HT1080 (cell line): ENCODE measurements at places on chromosomes 2 and 18. TPM values are rescaled to one million over a fixed set of nuclear protein-coding genes. Genes with fewer than 3 reads are reported as not detected.

DNA sequence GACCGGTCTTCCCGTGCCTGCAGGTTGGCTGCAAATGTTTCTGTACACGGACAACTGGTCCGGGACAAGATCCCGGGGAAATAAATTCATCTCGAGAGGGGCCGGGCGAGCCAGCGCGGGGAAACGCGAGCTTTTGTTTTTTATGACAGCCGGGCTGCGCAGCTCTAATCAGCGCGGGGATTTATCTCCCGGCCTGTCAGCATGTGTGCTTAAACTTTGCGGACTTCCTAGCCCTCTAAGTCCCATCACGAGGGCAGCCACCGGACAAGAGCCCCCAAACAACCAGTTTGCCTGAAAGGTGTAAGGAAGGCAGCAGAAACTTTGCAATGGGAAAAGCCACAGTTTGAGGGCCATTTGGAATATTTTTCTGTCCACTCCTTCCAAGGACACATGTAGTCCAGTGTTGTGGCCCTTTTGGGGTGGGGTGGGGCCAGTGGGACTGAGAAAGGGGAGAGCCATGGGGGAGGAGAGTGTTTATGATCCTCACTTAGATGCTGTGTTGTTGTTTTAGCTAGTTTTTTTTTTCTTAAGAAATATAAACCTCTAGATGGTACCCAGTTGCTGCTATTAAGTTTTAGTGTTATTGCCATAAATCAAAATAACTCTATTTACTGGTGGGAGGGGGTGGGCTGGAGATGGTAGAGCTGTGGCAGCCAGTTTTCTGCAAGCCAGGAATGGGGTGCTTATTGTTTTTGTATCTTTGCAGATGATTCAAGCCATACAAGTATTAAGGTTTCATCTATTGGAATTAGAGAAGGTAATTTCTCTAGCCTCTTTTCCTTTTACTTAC is 6.0 kb downstream of the MEIS1 start:
- no peak for DNase-seq

DNA sequence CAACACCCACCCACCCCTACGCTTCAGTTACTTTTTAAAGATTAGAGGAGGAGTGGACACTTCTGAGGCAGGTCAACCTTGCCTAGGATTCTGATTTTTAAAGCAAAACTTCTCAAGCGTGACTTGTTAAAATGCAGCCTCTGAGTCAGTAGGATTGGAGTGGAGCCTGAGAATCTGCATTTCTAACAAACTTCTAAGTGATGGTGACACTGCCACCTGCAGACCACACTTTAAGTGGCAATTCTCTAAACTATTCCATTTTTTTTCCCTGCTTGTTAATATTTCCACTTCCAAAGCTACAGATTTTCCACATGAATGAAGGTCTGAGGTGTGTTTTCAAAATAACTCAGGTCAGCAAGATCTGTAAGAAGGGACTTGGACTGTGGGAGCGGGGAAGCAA is 171.1 kb upstream of the CCDC150 start:
- DNase-seq = peak; percentile 12

DNA sequence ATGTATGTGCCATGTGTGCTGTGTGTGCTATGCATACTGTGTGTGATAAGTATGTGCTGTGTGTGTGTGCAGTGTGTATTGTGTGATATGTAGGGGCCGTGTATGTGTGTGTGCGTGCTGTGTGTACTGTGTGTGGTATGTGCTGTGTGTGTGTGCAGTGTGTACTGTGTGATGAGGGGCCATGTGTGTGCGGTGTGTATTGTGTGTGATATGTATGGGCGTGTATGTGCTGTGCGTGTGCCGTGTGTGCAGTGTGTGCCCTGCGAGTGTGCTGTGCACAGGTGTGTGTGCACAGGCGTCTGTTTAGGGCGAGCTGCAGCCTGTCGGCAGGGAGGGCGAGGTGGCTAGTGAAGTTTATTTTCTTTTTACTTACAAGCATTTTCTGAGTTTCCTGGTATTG is 16.1 kb downstream of the SNORC start:
- DNase-seq = no peak

Gene CCDC85A
- total RNA-seq = 0.19 TPM in 1 of 2 replicates, not detected in the other

DNA sequence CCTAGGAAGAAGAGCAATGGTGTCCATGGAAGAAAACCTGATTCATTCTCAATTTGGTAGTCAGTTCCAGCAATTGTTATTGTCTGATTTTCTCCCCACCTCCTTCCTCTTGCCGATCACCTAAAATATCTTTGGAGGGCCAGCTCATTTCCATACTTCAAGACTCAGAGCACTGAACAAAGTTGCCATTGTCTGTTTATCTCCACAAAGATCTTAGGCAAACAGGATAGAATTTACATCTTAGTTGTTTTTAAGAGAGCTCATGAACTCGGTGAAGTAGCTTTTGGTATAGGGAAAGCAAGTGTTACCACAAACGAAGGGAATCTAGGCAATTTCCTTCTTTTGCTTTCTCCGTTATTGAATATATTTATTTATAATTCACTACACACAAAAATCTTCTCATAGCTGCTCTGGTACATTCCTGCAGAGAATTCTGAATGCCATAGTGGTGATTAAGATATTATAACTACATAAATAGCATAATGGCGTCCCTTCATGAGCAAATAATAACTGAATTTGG is 41.5 kb upstream of the CHST9 start:
- peak; percentile 36 for DNase-seq

DNA sequence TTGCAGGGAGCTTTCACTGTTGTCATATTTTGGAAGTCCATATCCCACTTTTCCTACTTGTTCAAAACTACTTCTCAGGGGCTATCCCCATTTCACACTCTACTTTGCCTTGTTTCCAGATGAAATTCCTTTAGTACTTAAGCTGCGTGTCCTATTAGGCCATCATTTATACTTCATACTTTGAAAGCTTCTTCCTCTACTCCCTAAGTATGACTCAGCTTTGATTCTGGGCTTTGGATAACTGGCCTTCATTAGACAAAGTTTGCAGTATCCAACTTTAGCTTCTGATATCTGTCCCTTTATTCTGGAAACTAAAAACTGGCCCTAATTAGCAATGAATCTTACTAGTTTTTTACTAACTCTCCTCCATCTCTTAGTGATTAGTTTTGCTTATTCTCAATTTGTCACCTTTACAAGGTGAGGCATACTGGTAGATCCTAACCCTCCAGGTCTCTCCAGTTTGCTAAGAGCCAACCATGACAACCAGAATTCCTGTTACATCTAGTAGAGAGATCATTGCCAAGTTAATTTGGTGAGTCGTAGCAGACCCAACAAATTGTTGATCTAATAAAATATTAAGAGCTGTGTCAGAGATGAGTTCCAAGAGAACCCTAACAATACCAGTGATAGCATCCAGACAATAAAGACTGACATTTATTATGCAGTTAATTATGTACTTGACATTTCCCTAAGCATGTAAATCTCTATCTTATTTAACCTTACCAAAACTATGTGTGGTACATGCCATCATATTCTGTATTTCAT is 31.2 kb upstream of the ITGAV start:
- DNase-seq = no peak

DNA sequence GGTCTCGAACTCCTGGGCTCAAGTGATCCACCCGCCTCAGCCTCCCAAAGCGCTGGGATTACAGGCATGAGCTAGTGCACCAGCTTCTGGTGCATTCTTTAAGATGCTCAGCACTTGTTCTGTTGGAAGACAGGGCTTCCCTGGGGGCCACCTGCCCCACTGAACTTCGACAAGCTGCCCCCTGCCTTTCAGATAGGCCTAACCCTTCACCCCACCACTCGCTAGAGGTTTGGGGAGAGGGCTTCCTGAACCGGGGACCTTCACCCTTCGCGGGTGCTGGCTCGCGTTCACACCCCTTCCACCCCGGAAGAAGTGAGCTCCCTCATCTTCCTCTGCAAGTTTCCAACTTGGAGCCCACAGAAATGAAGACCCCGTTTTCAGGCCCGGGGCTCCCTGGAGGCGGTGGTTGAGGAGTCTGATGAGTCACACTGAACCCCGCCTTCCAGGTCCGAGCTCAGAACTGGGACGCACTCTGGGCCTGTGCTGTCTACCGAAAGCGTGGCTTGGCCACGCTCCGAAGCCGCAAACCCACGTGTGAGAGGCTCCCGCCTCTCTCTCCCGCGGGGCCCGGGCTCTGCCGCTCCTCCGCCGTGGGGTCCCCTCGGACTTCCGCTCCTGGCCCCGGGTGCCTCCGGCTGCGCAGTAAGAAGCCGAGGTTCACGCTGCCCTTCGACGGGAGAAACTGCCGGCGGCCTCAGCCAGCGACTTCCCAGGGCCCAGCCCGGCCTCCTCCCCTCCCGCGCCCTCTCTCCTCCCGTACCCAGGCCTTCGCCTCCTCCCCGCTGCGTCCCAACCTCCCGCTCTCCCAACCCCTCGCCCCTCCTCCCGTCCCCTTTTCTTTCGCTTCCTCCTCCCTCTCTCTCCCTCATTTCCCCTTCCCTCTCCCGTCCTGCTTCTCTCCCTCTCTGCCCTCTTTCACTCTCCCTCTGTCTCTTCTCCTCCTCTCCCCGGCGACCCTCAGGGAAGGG is 47.5 kb upstream of the SP3 start:
- no peak for DNase-seq

DNA sequence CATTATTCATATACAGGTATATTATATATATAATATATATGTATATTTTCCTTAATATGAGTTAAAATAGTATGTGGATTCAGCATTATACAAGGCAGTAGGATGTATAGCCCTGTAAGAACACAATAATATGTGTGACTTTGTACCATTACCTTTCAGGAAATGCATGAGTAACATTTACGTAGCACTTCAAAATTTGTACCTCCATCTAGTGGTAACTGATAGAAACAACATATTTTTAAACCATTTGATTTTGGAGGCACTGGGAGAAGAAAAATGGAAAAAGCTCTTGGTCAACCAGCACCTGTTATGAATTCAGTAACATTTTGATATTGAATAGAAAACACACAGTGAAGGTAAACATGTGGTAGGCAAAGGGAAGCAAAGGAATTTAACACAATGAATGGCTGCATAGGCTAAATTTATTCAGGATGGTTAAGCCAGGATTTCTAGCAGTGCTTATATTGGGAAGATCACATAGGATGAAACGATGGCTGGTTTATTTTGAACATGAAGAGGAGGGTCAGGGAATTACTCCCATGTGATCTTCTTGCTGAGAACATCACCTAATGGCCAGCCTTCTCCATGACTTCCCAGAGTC is 565.5 kb downstream of the CCDC85A start:
- peak; percentile 32 for DNase-seq

GRCh38 chr2:118242216-118242615 is 153.9 kb downstream of the INSIG2 start:
- peak; percentile 93 for DNase-seq

DNA sequence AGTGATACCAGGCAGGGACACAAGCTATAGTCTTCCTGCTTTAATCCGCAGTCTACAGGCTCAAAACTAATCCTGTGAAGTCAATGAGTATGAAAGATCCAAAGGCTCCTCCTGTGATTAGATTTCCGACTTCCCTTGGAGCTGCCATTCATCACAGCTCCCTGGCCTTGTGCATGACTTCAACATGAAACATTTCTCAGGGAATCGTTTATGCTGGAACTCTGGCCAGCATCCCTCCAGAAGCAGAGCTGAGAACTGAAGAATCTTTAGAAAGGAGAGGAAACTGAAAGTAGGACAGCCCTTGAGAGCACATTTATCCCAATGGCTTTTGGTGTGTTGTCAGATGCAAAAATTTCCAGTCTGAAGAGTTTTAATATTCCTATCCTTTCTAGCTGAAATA is 84.3 kb upstream of the SESTD1 start:
- DNase-seq = no peak

Gene PXDN
- 0.40 and 0.88 TPM in 2 replicates for total RNA-seq

Gene KYNU
- 0.47 and 1.0 TPM in 2 replicates for total RNA-seq

Gene ATF2
- 23.6 and 29.8 TPM in 2 replicates for total RNA-seq

GRCh38 chr2:7902251-7902765 is 779.5 kb upstream of the ID2 start:
- DNase-seq = no peak

- DNase-seq = no peak
These were observed 86.3 kb downstream of the EPB41L3 start for GRCh38 chr18:5457462-5457957.

- no peak for DNase-seq
These were observed 195.9 kb upstream of the HS6ST1 start for GRCh38 chr2:128514555-128514955.

DNA sequence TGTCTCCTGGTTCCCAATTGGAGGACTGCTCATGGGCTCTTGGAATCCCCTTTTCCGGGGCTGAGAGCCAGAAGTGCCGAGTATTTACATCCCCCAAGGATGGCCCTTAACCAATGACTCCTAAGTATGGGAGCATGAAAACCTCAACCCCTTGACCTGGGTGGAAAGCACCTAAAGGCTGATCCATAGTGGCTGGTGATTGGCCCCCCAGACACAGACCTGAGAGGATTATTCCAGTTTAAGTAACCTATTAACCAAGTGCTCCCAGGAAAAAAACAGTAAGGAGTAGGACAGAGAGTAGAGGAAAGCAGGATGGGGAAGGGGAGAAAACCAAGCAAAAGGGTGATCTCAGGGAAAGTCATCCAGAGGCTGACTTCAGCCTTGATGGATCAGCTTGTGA is 206.1 kb upstream of the RND3 start:
- DNase-seq = no peak

Gene LIMS2
- 0.26 and 0.47 TPM in 2 replicates for total RNA-seq

Gene FAM98A
- total RNA-seq = 25.7 and 38.0 TPM in 2 replicates

DNA sequence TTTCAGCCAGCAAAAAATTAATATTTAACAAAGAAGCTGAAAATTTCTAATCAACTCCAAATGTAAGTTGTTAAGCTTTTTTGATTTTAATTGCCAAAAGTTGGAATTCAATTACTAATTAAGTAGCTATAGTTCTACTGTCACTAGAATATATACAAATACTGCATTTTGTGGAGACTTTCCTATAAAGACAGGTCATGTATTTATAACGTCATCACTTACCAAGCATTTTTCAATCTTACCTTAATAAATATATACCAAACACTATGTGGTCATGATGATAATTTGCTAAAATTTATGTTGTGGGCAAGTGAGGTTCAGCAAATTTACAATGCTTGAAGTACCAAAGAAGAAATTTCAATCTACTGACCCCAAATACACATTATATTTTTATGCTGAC is 24.2 kb upstream of the TMEFF2 start:
- no peak for DNase-seq

GRCh38 chr2:172861098-172861497 is 125.5 kb downstream of the RAPGEF4 start:
- DNase-seq = no peak

GRCh38 chr2:85179541-85179940 is 46.3 kb downstream of the TCF7L1 start:
- DNase-seq = no peak

GRCh38 chr2:196142825-196143224 is 28.6 kb downstream of the STK17B start:
- DNase-seq = no peak

DNA sequence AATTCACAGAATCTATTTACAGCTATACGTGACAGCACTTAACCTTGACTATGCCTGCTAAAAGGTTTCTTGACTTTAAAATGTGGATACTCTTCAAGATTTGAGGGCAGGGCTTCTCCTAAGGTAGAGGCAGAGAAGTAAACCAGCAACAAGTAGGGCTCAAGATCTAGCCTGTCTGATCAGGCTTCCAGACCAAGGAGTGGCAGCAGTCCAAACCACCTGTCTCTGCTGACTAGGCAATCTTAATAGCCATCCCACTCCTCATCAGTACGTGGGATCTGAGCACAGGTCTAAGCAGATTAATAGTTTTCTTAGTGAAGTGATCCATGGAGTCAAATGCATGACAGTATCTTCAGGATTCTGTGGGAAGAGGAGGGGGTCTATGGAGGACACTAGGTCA is 100.4 kb downstream of the GPD2 start:
- no peak for DNase-seq

GRCh38 chr2:5368263-5368662 is 323.9 kb upstream of the SOX11 start:
- DNase-seq = no peak

Gene MOCOS
- 9.2 and 12.2 TPM in 2 replicates for total RNA-seq

- no peak for DNase-seq
These were observed 149.0 kb downstream of the MSH2 start for GRCh38 chr2:47551800-47552525.
